ENCODE measurements at places on chromosomes 11 and 22.

GRCh38 chr11:78782725-78783124 lies 208.1 kb upstream of the NARS2 start:
- DNase-seq: no peak

DNA sequence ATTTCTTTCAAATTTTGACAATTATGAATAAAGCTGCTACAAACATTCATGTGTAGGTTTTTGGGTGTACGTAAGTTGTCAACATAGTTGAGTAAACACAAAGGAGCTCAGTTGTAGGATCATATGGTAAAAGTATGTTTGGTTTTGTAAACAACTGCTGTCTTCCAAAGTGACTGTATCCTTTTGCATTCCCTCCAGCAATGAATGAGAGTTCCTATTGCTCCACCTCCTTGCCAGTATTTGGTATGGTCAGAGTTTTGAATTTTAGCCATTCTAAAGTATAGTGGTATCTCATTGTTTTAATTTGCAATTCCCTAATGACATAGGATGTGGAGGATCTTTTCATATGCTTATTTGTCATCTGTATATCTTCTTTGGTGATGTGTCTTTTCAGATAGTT lies 28.0 kb upstream of the PHOX2A start:
- DNase-seq: no peak

- DNase-seq: no peak
Measured at GRCh38 chr11:34262531-34263081, 95.2 kb downstream of the ABTB2 start.

- DNase-seq: no peak
Measured at GRCh38 chr22:36991206-36991605, 28.0 kb downstream of the TST start.

DNA sequence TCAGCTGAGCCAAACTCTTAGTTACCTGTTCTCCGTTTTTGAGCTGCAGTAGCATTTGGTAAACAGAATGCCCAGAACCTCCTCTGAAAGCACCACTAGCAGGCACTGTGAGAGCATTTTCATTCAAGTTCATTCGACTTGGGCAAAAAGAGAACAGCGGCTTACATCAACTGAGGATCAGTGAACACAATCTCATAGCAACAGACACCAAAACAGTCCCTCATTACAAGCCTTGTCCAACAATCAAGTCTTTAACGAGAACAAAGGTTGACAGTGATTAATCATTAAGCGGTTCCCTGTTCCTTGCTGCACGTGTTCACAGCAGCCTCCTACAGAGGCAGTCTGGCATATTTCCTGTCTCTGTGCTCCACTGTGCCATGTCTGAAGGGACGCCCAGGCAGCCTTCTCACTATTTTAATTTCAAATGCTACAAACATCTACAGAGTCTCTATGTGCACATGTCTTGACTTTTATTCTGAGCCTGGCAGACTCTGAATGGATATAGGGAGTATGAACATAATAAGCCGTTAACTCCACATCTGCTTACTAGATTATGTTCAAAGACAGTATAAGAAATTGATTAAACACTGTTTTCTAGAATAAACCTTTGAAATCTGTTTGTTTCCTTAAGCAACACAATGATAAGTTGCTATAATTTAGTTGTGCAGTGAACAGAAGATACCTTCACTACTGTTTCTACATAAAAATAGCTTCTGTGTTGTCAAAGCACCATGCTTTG lies 88.3 kb upstream of the MTMR2 start:
- DNase-seq: no peak
